LHCN-M2 (cell line): ENCODE measurements at places on chromosomes 7 and 10. TPM values are rescaled to one million over a fixed set of nuclear protein-coding genes. Genes with fewer than 3 reads are reported as not detected.
A peak's percentile ranks its signal among the peaks of the same experiment; 100 is the strongest.

- peak; percentile 2 for DNase-seq
These were observed 256.3 kb upstream of the MINDY3 start for GRCh38 chr10:16116404-16117304.

GRCh38 chr10:93594518-93594917 lies 6.5 kb downstream of the RBP4 start:
- DNase-seq: no peak

The INHBA gene
- total RNA-seq: 3.0 and 3.6 TPM in 2 replicates

The NEURL1 gene
- total RNA-seq: 0.06 TPM in 1 of 2 replicates, not detected in the other

- no peak for DNase-seq
These were observed 249.9 kb upstream of the PLXNA4 start for GRCh38 chr7:132825932-132826835.

DNA sequence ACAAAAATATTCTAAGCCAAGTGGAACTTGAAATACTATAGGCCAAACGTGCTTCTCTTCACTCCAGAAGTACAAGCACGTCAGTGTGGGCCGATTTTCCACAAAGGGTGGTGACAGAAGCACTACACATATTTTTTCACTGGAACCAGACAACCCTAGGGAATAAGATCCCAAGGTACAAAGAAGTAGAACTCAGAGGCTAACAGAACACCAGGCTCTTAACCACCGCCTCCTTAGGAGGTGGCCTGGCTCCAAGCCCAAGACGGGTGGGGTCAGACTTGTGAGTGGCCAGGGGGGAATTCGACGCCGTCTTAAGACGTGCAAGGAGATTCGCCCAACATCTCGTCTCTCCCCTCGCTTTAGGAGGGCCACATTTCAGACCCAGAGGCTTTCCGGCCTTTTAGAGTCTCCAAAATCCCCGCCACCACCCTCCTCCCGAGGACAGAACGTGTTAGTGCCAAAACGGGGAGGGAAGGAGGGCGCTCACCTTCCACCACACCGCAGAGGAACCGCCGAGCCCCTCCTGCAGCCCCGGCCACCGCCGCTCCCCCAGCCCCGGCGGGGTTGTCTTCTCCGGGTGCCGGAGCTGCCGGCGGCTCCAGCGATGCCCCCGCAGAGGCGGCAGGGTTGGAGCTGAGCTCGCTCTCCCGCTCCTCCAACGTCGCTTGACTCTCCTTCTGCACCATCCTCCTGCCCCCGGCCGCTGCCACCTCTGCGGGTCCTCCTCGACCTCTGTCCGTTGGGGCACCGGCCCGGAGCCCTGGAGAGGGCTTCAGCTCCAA lies 716 bp downstream of the OGA start:
- DNase-seq: peak; percentile 90

DNA sequence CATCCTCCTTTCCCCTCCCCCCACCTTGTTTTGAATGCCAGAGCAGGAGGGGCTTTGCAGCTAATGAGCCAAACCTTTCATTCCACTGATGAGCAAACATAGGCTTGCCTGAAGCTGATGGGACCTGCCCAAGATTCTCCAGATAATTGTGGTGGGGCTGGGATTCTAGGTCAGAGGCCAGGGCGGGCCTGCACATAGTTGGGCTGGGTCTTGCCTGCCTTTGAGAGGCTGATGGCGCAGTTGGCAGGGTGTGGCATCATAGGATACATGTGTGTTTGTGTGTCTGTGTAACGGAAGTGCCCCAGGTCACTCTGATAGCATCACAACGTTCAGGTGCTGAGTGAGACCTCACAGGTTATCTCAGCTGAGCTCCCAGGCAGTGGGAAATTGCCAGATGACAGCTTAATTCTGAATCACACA lies 22.9 kb downstream of the BTBD16 start:
- no peak for DNase-seq

DNA sequence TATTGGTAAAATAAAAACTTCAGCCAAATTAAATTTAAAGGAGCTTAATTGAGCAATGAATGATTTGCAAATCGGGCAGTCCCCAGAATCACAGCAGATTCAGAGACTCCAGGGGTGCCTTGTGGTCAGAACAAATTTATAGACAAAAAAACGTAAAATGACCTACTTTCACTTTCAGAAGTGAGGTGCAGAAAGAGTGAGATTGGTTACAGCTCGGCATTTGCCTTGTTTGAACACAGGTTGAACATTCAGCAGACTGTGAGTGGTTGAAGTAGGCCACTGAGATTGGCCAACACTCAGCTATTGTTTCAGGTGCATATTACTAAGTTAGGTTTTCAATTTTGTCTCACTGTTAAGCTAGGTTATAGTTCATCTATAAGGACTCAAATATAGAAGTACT lies 153.4 kb downstream of the BICC1 start:
- peak; percentile 62 for DNase-seq

The RTKN2 gene
- 6.9 and 8.6 TPM in 2 replicates for total RNA-seq

DNA sequence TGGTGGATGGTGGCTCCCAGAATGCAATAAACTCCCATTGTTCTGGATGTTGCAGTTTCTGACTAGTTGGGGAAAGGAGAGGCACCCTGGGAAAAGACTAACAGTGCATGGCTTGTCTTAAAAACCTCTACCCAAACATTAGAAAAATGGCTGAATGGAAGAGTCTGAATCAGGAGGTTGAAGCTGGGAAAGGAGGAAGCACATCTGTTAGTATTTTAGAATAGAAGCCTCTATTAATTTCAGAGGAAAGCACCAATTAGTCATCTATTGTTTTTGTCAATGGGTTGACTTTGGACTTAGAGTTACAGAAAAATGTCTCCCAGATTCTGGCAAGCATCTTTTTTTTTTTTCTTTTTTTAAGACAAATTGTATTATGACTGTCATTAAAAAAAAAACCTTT lies 56.1 kb upstream of the ELMO1 start:
- DNase-seq: no peak

- DNase-seq: no peak
These were observed 37.2 kb upstream of the CDH23 start for GRCh38 chr10:71359364-71360046.

The NAT16 gene
- total RNA-seq: not detected in 2 replicates

- DNase-seq: no peak
These were observed 1.2 kb upstream of the IDI1 start for GRCh38 chr10:1050145-1050544.

DNA sequence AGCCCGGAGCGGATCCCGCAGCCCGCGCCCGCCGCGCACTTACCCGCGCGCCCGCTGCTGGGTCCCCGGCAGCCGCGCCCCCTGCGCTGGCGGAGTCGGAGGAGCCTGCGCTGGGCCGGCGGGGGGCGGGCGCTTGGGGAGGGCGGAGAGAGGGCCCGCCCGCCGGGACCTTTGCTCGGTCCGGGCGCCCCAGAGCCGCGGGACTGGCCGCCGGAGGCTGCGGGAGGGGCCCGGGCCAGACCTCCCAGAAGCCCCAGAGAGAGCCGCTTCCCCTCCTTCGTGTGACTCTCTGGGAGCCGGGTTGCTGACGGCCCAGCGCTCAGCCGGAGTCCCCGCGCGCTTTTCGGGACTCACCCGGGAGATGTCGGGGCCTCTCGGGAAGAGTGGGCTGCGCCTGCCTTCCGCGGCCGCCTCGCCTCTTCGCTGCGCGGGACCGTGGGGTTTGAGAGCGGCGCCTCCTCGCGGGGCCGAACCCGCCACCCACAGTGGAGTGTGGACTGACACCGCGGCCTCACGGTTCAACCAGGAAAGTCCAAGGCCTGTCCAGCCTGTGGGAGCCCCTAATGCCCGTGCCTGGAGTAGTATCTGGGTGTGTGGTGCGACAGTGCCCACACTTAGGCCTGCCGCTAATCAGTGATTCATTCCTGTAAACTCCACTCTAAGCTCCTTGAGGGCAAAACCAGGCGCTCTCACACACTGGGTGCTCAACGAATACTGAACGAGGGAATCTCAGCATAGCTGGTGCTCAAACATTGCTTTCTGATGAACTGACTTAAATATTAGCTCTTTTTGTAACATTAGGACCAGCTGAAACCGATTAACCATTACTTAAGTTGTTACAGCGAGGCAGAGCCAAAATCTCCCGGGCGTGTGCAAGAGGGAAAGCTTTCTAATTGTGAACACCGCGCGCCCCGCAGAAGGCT lies at the start of gene GSDME:
GSDME (minus strand) TSS at position 112 of the 923 bp plus-strand sequence. CDS start 7,690 bp downstream, outside the sequence.
- DNase-seq: peak; percentile 75

- peak; percentile 17 for DNase-seq
These were observed 2.3 kb upstream of the PCGF6 start for GRCh38 chr10:103353281-103353680.

The ADCY1 gene
- total RNA-seq: 0.26 and 0.52 TPM in 2 replicates

GRCh38 chr7:131236318-131236672 lies 91.4 kb upstream of the MKLN1 start:
- no peak for DNase-seq

DNA sequence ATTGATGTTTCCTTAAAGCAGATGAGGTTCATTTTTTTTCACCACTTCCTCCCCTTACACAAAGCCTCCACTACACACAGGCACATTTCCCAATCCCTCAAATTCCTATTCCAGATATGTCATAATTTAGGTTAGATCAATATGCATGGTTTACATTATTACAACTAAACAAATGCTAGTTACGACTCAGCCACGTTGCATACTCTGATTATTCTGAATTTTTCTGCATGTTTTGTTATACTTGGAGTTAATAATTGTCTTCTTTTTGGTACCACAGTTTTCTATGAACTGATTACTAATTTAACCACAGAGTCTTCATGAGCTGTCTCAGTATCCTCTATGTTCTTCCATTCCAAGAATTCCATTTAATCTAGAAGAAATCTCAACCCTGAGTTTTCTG lies 4.4 kb upstream of the BICC1 start:
- peak; percentile 17 for DNase-seq

DNA sequence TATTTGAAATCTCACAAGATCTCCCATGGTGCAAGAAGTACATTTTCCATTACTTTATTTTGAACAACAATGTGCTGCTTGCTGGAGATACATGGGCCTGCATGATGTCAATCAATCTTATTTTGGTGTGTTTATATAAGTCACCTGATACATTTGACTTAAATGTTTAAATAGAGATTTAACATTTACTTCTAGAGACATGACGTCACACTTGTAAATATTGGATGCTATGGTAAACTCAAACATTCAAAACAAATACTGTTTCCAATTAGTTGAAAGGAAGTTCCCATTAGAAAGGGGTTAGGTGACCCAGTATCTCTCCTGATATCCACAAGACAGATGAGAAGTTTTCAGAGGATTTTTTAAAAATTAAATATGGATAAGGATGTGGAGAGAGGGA lies 214.5 kb downstream of the NSUN6 start:
- DNase-seq: no peak

The CNPY1 gene
- not detected in 2 replicates for total RNA-seq

DNA sequence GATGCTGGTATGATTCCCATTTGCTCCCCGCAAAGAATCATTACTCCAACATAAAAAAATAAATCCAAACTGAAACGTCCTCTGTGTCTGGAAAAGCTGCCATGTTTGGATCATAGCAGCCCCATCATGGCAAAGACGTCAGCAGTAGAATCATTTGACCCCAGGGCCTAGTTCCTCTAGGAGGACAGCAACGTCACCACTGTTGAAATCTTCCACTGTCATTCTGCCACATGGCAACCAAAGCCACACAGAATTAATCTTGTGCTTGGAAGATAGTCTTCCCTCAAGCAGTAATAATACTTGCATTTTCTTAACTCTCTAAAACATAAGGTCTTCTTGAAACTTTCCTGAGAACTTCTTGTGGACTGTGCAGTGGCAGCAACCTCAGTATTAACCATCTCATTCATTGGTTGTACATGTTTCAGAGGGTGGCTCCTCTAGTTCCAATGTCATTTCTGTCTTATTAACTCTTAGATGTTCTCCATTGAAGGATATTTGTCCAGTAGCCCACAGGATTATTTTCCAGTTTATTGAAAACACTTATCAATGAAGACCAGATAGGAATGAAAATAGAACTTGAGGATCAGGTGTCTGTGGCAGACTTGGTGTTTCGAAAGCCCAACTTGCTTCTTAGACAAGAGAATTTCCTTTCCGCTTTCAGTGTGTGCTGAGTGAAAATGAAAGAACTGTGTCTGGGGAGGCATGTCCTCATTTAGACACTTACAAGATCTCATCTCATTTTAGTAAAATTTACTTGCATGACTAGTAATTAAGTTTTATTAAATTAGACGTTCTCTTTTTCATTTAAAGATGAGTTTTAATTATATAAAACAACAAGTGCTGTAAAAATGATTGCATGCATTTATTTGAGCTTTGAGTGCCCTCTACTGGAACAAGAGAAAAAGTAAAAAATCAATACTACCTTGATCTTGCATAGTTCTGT lies 28.9 kb upstream of the INHBA start:
- no peak for DNase-seq

DNA sequence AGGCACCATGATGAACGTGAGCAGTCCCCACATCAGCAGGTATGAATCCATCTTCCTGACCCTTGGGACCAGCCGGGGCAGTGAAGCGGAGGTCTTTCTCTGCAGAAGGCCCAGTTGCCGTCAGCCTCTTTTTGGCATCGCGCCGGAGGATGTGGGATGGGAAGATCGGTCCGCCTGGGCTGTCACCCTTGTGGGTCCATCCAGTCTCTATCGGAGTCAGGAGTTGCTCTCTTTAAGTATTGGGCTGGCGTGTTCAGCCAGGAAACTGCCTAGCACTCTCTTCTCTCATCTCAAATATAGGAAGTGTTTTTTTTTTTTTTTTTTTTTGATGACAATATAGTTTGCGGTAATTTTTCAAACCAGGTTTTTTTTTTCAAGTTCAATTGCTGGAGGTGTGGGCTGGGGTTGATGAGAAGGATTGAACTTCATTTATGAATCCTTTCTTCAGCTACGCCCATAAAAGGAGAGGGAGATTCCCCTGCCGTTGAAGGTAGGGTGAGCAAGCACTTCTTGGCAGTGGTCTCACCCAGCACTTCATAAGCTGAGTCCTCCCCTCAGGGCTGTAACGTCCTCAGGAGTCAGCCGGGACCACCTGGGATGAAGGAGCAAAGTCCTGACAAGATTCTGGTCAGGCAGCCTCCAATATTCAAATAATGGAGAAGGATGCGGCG lies at the start of gene IL2RA:
IL2RA (minus strand) TSS at position 267 of the 671 bp plus-strand sequence; CDS start at position 51, 216 bp downstream.
- no peak for DNase-seq

DNA sequence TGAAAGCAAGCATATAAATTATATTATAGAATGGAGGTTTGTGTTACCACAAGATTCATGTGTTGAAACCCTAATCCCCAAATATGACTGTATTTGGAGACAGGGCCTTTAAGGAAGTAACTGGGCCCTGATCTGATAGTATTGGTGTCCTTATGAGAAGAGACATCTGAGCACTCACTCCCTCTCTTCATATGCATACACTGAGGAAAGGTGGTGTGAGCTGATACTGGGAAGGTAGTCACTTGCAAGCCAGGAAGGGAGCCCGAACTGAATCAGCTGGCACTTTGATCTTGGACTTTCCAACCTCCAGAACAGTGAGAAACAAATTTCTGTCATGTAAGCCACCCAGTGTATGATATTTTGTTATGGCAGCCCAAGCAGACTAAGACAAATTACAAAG lies 66.9 kb upstream of the RHOBTB1 start:
- DNase-seq: no peak

- no peak for DNase-seq
These were observed 162.6 kb upstream of the CDCA7L start for GRCh38 chr7:22108151-22108845.
